ENCODE measurements at places on chromosomes 16 and 17. TPM values are rescaled to one million over a fixed set of nuclear protein-coding genes. Genes with fewer than 3 reads are reported as not detected.
A peak's percentile ranks its signal among the peaks of the same experiment; 100 is the strongest.

- H3K27ac ChIP-seq = no peak overlapping the region
- no peak for DNase-seq
- H3K27me3 ChIP-seq = no peaks in the 10 kb centered on the region
- no peaks in the 10 kb centered on the region for H3K4me1 ChIP-seq
- H3K4me3 ChIP-seq = no peak overlapping the region
Observed at GRCh38 chr16:83356266-83356665, 451.5 kb upstream of the HSBP1 start.

GRCh38 chr17:37174205-37174604 is 201.6 kb upstream of the C17orf78 start:
- H3K27ac ChIP-seq = no peak overlapping the region
- H3K36me3 ChIP-seq = peaks cover 3% of the 10 kb centered on the region
- H3K4me1 ChIP-seq = no peaks in the 10 kb centered on the region

GRCh38 chr17:33749171-33749570 is 456.1 kb upstream of the ASIC2 start:
- no peak for DNase-seq
- H3K27me3 ChIP-seq = peaks cover 2% of the 10 kb centered on the region
- H3K36me3 ChIP-seq = no peaks in the 10 kb centered on the region
- H3K4me1 ChIP-seq = no peaks in the 10 kb centered on the region
- H3K4me3 ChIP-seq = no peak overlapping the region

- peak overlapping the region; percentile 62 for H3K27ac ChIP-seq
- DNase-seq = no peak
- H3K4me1 ChIP-seq = peaks cover 18% of the 10 kb centered on the region
- no peaks in the 10 kb centered on the region for H3K36me3 ChIP-seq
- no peak overlapping the region for H3K4me3 ChIP-seq
Observed at GRCh38 chr16:20904507-20905081, 4.0 kb downstream of the LYRM1 start.

- H3K27ac ChIP-seq = no peak overlapping the region
- no peak for DNase-seq
- H3K4me3 ChIP-seq = no peak overlapping the region
- peaks cover 1% of the 10 kb centered on the region for H3K36me3 ChIP-seq
- H3K4me1 ChIP-seq = peaks cover 8% of the 10 kb centered on the region
- H3K27me3 ChIP-seq = no peaks in the 10 kb centered on the region
Observed at GRCh38 chr17:64097196-64097936, 32.6 kb downstream of the ERN1 start.

- DNase-seq = peak; percentile 83
- no peaks in the 10 kb centered on the region for H3K36me3 ChIP-seq
- H3K27me3 ChIP-seq = no peaks in the 10 kb centered on the region
- no peaks in the 10 kb centered on the region for H3K4me1 ChIP-seq
- H3K4me3 ChIP-seq = no peak overlapping the region
Observed at GRCh38 chr17:33871720-33872540, 383.2 kb upstream of the CCL2 start.

GRCh38 chr17:9456330-9456729 is 119.3 kb downstream of the STX8 start:
- H3K4me1 ChIP-seq = peaks cover 5% of the 10 kb centered on the region
- DNase-seq = no peak
- H3K36me3 ChIP-seq = no peaks in the 10 kb centered on the region

DNA sequence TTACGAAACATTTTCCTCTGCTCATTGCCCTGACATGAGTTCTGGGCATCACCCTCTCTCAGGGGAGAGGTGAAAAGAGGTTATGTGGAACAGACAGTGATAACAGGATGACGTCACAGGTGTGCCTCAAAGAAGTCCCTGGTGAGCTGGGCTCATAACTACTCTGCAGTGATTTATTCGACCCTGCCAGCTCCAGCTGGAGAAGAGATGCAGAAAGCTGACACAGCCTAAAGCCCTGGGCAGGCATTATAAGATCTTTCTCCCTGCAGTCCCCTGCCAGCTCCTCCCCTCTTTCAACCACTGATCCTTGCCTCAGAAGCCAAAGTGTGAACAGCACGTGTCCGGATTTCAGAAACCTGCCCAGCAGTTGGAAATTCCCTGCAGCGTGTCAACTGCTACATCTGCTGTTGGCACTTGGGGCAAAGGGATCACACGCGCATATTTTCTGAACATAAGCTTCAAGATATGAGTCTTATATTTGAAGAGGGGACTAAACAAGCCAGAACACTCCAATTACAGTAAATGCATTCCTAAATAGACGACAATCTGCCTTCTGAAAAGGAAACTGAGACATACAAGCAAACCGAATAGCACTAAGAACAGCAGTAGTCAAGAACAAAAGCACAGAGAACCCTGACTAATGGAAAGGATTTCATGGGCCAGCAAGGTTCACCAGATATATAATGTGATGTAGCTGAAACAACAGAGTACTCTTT is 80.5 kb downstream of the SMG6 start:
- DNase-seq = no peak
- no peaks in the 10 kb centered on the region for H3K27me3 ChIP-seq
- H3K4me1 ChIP-seq = no peaks in the 10 kb centered on the region

DNA sequence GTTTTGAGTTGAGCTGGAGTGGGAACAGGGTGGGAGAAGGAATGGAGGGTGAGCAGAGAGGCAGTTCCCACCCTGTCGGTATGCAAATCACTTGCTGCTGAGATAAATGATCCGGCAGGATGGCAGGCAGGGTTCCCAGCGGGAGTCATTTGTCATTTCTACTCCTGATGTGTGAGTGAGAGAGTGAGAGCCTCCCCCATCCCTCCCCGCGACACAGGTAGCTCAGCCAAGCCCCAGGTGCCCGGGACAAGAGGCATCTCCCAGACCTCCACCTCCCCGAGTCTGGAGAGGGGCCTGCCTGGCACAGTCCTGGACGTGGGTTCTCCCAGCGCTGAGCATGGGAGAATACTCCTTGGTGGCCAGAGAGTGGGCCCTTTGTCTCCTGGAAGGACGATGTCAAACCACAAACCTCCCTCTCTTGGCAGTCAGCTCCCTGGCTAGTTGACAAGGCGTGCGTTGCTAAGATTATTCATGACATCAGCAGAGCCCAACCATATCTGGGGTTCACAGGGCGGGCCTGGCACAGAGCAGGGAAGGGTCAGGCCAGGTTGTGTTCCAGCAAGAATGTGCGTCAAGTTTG is 33.7 kb upstream of the TNRC6C start:
- peak; percentile 57 for DNase-seq
- H3K4me3 ChIP-seq = no peak overlapping the region
- no peak overlapping the region for H3K27ac ChIP-seq
- no peaks in the 10 kb centered on the region for H3K4me1 ChIP-seq
- no peaks in the 10 kb centered on the region for H3K36me3 ChIP-seq

GRCh38 chr17:1789936-1790335 is 28.1 kb downstream of the SERPINF1 start:
- H3K4me3 ChIP-seq = no peak overlapping the region
- H3K36me3 ChIP-seq = peaks cover 8% of the 10 kb centered on the region
- no peak for DNase-seq
- H3K4me1 ChIP-seq = peaks cover 2% of the 10 kb centered on the region
- no peak overlapping the region for H3K27ac ChIP-seq
- H3K27me3 ChIP-seq = no peaks in the 10 kb centered on the region

The C17orf113 gene
- total RNA-seq = 0.14 TPM

The CD2BP2 gene
- total RNA-seq = 10.0 TPM

The KAT7 gene
- 19.1 TPM for total RNA-seq

The ARHGAP27 gene
- 10.6 TPM for total RNA-seq

The AIPL1 gene
- total RNA-seq = not detected
